Hepatocyte (in vitro differentiated cells): ENCODE measurements at places on chromosomes 4 and X. TPM values are rescaled to one million over a fixed set of nuclear protein-coding genes. Genes with fewer than 3 reads are reported as not detected.

GRCh38 chr4:1541449-1542225 is 135.4 kb upstream of the NKX1-1 start:
- no peaks in the 10 kb centered on the region for H3K36me3 ChIP-seq
- no peak for DNase-seq
- peaks cover 13% of the 10 kb centered on the region for H3K4me1 ChIP-seq
- H3K4me3 ChIP-seq: no peak overlapping the region

DNA sequence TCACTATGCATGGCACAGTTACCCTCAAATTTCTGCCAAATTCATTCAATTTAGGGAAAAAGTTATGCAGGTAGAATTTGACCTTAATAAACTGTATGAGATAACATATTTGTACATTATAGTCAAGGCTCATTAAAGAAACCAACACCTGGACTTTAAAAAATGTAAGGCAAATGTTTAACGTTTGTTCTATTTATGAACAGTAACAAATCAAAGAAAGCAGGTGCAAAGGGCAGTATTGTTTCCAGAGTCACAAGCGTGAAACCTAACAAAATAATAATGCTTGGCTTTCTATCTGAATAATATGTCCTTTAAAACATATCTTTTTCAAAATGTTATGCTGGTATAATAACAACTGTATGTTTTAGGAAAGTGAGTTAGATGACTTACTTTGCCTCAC is 41.2 kb downstream of the LIN54 start:
- H3K4me3 ChIP-seq: no peak overlapping the region
- H3K27me3 ChIP-seq: no peaks in the 10 kb centered on the region
- H3K27ac ChIP-seq: no peak overlapping the region

GRCh38 chr4:36168127-36168878 is 76.0 kb downstream of the ARAP2 start:
- no peak overlapping the region for H3K27ac ChIP-seq
- H3K27me3 ChIP-seq: no peaks in the 10 kb centered on the region
- no peaks in the 10 kb centered on the region for H3K4me1 ChIP-seq
- H3K36me3 ChIP-seq: no peaks in the 10 kb centered on the region
- no peak overlapping the region for H3K4me3 ChIP-seq
- no peak for DNase-seq

- no peaks in the 10 kb centered on the region for H3K27me3 ChIP-seq
- no peaks in the 10 kb centered on the region for H3K4me1 ChIP-seq
Measured at GRCh38 chr4:145055533-145056257, 42.3 kb downstream of the ANAPC10 start.

DNA sequence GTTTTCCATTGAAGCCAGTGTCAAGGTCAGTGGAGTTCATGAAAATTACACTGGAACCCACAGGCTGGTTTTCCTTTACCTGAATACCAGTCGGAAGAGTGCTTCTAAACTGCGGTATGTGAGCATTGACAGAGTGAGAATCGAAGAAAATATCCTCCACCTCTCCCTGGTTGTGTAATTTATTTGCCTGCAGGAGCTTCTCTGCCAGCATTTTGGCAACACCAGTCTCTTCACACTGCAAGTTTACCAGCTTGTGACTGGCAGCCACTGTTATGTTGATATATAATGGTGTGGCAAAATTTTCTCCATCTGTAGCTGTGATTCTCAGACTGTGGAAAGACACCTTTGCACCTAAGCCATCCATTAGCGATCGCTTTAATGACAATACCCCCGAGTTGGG is 16.1 kb downstream of the FAT1 start:
- DNase-seq: no peak
- H3K27me3 ChIP-seq: no peaks in the 10 kb centered on the region
- H3K27ac ChIP-seq: no peak overlapping the region
- peaks cover 16% of the 10 kb centered on the region for H3K4me1 ChIP-seq

- H3K4me3 ChIP-seq: no peak overlapping the region
- H3K4me1 ChIP-seq: no peaks in the 10 kb centered on the region
- no peaks in the 10 kb centered on the region for H3K36me3 ChIP-seq
- no peak overlapping the region for H3K27ac ChIP-seq
- DNase-seq: peak; percentile 16
Measured at GRCh38 chr4:24278693-24279092, 305.7 kb downstream of the DHX15 start.

DNA sequence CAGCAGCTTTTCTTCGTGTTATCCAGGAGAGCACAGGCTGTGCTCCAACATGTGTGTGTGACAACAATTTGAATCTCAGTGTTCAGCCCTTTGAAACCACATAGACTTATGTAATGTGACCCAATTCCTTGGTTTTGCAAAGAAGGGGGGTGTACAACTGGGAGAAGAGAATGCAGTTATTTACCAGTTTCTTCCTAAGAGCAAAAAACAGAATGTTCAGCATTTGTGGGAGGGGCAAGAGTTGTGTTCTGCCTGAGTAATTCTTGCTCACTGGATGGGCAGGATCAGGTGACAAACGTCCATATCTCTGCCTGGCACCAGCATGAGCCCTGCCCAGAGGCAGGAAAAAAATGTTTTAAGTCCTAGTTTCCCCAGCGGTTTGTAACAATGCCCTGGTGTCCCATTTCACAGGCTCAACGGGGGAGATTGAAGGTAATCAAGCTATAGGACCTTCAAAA is 72.0 kb downstream of the PRPS1 start:
- H3K4me1 ChIP-seq: no peaks in the 10 kb centered on the region
- DNase-seq: peak; percentile 74
- H3K27ac ChIP-seq: peak overlapping the region; percentile 81
- no peak overlapping the region for H3K4me3 ChIP-seq

GRCh38 chr4:52704661-52705060 is 45.6 kb upstream of the USP46 start:
- H3K4me3 ChIP-seq: no peak overlapping the region
- no peak for DNase-seq
- no peaks in the 10 kb centered on the region for H3K27me3 ChIP-seq

- no peaks in the 10 kb centered on the region for H3K36me3 ChIP-seq
- no peaks in the 10 kb centered on the region for H3K4me1 ChIP-seq
- H3K27me3 ChIP-seq: no peaks in the 10 kb centered on the region
- no peak overlapping the region for H3K4me3 ChIP-seq
- no peak overlapping the region for H3K27ac ChIP-seq
- DNase-seq: no peak
Measured at GRCh38 chrX:132728296-132728695, 230.1 kb downstream of the HS6ST2 start.

DNA sequence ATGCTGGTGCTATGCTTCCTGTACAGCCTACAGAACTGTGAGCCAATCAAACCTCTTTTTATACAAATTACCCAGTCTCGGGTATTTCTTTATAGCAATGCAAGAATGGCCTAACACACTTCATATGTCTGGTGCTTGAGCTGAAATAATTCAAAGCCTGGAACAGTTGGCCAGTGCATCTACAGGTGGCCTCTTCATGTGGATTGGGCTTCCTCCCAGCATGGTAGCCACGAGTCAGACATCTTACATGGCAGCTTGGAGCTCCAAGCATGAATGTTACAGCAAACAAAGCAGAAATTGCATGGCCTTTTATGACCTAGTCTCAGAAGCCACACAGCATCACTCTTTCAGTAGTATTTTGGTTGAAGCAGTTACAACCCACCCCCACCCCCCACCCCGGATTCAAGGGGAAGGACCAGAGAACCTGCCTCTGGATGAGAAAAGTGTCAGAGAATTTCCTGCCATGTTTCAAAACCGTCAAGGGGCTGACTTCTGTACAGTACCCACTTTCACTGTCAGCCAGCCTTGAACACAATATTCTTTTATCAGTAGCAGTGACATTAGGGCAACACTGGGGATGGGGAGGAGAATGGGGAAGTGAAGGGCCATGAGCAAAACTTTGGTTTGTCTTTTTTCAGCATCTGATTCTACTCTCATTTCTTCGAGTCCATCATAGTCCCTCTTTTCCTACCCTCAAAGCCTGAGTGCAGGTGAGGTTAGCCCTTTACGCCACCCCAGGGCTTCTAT is 368.7 kb downstream of the BCOR start:
- peaks cover 45% of the 10 kb centered on the region for H3K4me1 ChIP-seq
- no peak overlapping the region for H3K27ac ChIP-seq
- no peaks in the 10 kb centered on the region for H3K36me3 ChIP-seq
- no peaks in the 10 kb centered on the region for H3K27me3 ChIP-seq

GRCh38 chrX:46653482-46653881 is 79.9 kb downstream of the CHST7 start:
- no peaks in the 10 kb centered on the region for H3K27me3 ChIP-seq
- DNase-seq: peak; percentile 16
- peaks cover 4% of the 10 kb centered on the region for H3K4me1 ChIP-seq
- H3K27ac ChIP-seq: no peak overlapping the region
- H3K36me3 ChIP-seq: no peaks in the 10 kb centered on the region

DNA sequence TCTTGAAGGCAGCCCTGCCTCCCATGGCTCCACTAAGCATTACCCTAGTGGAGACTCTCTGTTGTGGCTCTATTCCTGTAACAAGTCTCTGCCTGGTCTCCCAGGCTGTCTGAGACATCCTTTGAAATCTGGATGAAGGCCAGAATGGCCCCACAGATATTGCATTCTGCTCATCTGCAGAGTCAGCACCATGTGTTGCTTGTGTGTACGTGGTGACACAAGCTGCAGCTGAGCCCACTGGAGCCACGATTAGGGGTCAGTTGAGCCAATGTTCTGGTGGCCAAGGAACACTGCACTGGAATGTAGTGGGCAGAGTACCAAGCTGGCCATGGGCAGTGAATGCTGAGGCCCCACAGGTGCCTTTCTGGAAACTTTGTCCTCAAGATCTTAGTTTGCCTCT is 29.2 kb downstream of the GRID2 start:
- peak; percentile 9 for DNase-seq
- no peaks in the 10 kb centered on the region for H3K36me3 ChIP-seq
- no peak overlapping the region for H3K27ac ChIP-seq
- H3K4me1 ChIP-seq: no peaks in the 10 kb centered on the region

The DDX53 gene
- polyA plus RNA-seq: not detected in 2 replicates

DNA sequence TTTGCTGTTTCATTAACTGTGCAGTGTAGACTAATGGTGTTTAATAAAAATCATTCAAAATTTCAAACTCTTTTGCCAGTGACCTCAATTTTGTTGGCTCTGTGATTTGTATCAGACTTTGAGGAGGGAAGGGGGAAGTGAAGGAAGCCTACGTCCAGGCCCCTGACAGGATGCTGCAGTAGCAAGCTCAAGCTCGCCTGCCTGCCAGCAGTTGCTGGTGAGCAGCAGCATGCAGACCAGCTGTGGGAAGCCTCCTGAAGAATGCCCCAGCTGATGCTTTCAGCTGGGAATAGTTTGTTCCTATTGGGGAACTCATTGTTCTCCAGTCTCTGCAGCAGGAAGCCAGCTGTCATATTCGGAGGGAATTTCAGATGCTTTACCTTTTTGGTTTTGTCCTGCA is 495.2 kb downstream of the AFF2 start:
- no peak overlapping the region for H3K27ac ChIP-seq
- no peaks in the 10 kb centered on the region for H3K36me3 ChIP-seq
- no peak overlapping the region for H3K4me3 ChIP-seq
- H3K27me3 ChIP-seq: no peaks in the 10 kb centered on the region
- H3K4me1 ChIP-seq: no peaks in the 10 kb centered on the region

DNA sequence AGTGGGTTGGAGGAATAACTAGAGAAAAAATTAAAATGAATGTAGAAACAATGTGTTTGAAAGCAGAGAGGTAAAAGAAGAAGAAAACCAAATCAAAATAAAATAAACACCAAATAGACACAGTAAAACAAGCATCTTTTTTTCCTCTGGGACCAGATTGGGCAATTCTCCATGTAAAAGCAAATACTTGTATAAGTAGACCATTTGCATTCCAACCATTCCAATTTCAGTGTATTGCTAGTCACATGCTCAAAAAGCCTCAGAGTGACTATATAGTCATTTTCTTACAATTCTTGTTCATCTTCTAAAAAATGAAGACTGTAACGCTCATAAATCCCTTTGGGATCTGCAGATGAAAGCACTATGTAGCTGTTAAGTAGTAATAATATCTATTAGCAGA is 969.5 kb downstream of the PCDH18 start:
- no peak overlapping the region for H3K4me3 ChIP-seq
- H3K36me3 ChIP-seq: no peaks in the 10 kb centered on the region
- no peaks in the 10 kb centered on the region for H3K27me3 ChIP-seq
- DNase-seq: no peak
- no peak overlapping the region for H3K27ac ChIP-seq

DNA sequence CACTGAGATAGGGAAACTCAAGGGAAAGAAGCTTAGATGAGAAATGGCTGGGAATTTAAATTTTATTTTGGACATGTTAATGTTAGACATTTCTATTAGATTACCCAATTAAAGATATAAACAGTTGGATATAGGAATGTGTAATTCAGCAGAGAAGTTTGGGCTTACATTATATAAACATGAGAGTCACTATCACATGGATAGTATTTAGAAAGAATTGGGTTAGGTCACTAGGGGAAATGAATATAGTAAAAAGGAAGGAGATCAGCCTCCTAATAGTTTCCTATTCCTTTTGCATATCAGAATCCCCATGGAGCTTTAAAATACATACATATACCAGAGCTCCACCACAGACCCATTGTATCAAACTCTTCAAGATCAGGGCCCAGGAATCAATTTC is 19.6 kb upstream of the CXCL5 start:
- no peaks in the 10 kb centered on the region for H3K4me1 ChIP-seq
- H3K27ac ChIP-seq: no peak overlapping the region
- no peaks in the 10 kb centered on the region for H3K36me3 ChIP-seq
- H3K27me3 ChIP-seq: no peaks in the 10 kb centered on the region
- DNase-seq: no peak

The PPEF2 gene
- not detected in 2 replicates for polyA plus RNA-seq

- peak; percentile 51 for DNase-seq
- H3K4me1 ChIP-seq: no peaks in the 10 kb centered on the region
- no peaks in the 10 kb centered on the region for H3K36me3 ChIP-seq
- no peak overlapping the region for H3K4me3 ChIP-seq
Measured at GRCh38 chrX:147875866-147876596, 35.7 kb upstream of the FMR1 start.

DNA sequence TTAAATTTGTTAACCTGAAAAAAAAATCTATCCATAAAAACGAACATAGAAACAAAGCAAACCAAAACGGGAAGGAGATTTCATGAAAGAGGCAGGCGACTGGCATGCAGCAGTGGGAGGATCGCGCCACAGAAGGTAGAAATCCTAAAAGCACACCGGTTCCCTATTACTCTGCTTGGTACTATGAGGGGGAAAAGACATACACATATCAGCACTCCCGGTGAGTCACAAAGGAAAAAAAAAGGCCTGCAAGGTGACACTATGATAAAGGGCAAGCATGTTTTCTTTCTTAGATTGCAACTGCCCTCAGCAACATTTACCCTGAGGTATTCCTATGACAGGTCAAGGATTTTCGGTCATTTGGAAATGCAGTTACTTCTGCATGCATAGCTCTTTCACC is 60.6 kb upstream of the NAP1L5 start:
- H3K27ac ChIP-seq: no peak overlapping the region
- no peaks in the 10 kb centered on the region for H3K36me3 ChIP-seq
- H3K4me3 ChIP-seq: no peak overlapping the region
- DNase-seq: no peak
- H3K4me1 ChIP-seq: peaks cover 31% of the 10 kb centered on the region
- H3K27me3 ChIP-seq: no peaks in the 10 kb centered on the region

The RAB41 gene
- polyA plus RNA-seq: not detected in 2 replicates

DNA sequence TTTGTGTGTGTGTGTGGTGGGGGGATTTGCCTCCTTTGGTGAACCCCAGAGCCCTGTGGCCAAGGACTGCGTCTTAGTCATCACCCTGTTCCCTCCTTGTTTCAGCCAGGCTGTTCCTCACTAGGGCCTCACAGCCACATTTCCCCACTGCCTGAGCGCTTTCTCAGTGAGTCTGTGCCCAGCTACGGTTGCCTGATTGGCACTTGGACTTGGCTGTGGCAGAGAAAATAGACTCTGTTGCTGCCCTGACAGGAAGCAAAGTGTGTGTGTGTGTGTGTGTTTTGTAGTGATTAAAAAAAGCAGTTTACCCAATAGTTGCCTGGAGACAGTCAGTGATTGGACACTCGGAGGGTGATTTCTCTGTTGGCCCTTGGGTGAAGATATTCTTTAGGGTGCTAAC is 113.0 kb downstream of the UCHL1 start:
- peaks cover 3% of the 10 kb centered on the region for H3K27me3 ChIP-seq
- H3K36me3 ChIP-seq: no peaks in the 10 kb centered on the region
- H3K4me3 ChIP-seq: no peak overlapping the region
- DNase-seq: no peak
- no peaks in the 10 kb centered on the region for H3K4me1 ChIP-seq
